Suppressor macrophage (primary cell): ENCODE measurements at places on chromosomes 5 and 9.

DNA sequence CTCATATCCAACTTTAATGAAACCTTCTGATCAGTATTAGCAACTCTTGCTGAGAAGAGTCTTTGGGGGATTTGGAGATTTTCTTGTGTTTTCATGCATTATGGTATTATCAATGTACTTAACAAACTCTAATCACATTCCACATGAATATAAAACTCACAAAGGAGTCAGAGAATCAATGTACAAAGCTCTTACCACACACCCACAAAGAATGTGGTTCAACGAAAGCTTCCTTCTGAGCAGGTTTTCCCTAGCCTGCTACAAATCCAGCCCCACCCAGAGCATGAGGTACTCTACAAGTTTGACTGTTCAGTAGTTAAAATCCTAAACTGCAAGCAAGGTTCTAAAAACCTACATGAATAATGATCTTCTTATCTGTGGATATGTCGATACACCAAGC lies 210.1 kb downstream of the TARS1 start:
- no peak for DNase-seq

DNA sequence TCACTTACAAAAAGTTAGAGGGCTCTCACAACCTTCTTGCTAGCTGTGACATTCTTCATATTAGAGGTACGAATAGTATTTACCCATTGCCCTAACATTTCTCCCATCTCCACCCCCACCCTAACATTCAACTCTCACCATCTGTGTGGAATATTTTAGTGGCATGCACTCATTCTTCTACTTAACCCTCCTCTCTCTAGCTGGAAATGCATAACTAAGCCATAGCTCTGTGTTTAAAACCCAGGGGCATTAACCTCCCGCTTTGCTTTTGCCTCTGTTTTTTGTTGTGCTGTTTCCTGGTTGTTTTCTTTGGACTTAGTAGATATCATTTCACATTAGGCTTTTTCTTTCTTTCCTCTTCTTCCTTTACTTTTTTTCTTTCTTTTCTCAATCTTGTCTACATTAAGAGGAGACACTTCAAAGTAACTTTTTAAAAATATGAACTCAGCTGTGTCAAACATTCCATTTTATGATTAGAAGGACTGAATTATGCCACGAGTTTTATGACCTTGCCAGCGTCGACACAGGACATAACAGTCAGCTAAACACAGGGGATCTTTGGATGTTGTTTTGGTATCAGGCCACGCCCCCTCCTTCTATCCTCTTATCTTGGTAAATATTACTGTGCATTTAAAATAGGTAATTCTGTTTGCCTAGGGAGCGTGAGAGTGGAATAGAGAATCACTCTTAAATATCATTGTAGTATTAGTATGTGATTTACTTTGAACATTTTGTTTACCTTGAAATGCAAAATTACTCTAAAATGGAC lies 236.0 kb downstream of the CD180 start:
- no peak for DNase-seq

DNA sequence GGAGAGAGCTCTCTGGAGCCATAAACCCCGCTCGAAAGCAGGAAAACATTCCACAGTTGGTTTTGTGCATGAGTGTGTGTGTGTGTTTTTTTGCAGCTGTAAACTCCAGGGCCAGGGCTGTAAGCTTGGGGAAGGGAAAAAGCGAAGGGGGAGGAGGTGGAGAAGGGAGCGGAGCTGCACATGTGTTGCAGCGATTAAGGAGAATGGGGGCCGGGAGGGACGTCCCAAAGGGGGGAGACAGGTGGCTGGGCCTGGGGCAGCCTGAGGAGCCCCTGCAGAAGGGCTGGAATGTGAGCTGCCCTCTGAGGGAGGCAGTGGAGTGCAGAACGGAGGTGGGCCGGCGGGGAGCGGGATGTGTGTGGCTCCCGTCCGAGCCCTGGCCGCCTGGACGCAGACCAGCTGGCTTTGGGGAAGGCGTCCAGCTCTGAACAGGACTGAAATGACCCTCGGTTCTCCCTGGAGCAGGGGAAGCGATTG lies 2.7 kb upstream of the MYMK start:
- DNase-seq, result no peak

DNA sequence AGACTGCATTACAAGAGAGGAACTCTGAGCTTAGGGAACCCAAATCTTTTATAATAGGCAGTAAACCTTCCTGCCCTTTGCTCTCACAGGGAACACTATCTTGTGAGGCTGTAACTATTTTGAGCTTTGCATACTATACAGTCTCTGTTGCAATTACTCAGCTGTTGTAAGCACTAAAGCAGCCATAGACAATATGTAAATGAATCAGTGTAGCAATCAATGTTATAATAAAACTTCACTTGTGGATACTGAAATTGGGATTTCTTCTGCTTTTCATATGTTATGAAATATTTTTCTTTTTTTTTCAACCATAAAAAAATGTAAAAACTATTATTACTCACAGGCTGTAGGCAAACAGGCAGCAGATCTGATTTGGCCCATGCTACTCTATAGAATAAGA lies 16.7 kb upstream of the UBQLN1 start:
- peak; percentile 30 for DNase-seq

GRCh38 chr5:175508896-175509295 lies 30.5 kb downstream of the SFXN1 start:
- DNase-seq, result no peak

- DNase-seq, result no peak
These were observed 20.8 kb downstream of the TTC33 start for GRCh38 chr5:40734986-40735385.

DNA sequence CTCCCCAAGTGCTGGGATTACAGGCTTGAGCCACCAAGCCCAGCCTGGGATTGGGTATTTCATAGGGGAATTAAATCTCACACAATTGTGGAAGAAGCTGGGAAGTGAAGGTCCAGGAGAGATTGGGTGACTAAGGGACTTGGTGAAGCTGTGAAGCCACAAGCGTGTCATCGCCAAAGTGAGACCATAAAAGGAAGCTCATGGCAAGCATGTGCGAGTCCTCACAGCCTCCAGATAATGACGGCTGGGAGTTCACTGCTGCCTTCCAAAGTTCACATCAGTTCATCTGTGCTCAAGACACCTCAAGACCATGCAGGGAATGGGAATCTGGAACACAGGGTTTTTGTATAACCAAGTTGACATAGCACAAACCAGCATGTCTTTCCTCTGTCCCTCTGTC lies 210.6 kb downstream of the MARCHF11 start:
- no peak for DNase-seq

- no peak for DNase-seq
These were observed 92.7 kb downstream of the COL5A1 start for GRCh38 chr9:134734270-134734669.

GRCh38 chr9:114478871-114479270 lies 26.4 kb downstream of the WHRN start:
- no peak for DNase-seq

GRCh38 chr9:135341612-135342169 lies 137.9 kb upstream of the PPP1R26 start:
- no peak for DNase-seq

- no peak for DNase-seq
These were observed 1953.1 kb upstream of the CDH6 start for GRCh38 chr5:29240379-29240778.

GRCh38 chr5:111942661-111943401 lies 185.8 kb upstream of the NREP start:
- no peak for DNase-seq

DNA sequence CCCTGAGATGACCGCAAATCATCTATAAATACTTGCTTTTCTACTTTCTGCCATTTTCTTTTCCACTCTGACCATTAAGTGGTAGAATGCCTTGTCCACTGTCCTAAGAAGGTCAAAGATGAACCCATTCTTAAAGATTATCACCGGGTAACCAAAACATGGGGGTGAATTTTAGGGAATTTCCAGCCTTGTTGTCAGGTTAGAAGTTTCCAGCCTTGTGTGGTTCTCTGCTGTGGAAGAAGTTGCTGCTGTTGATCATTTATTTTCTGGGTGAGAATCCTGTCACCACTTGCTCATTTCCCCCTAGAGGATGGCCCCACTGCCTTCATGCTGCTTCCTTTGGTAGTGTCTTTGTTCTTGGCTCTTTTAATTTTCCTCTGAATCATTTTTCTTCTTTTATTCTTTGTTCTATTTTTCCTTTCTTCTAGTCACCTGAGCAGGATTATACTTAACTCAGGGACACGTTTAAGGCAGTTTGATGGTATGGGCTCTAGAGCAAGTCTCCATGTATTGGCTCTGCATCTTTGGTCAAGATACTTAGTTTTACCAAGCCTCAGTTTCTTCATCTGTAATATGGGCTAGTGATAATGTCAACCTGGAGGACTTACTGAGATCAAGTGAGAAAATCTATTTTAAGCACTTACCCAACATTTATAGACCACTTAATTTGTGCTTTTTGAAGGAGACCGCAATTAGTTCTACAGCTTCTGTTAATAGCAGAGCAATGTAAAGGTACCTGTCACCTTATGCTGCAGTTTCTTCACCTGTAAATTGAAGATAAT lies 266.2 kb downstream of the ARHGAP26 start:
- DNase-seq, result no peak

GRCh38 chr5:138754699-138755057 lies 1.5 kb downstream of the CTNNA1 start:
- no peak for DNase-seq

GRCh38 chr5:17042041-17042440 lies 106.0 kb upstream of the MYO10 start:
- no peak for DNase-seq

DNA sequence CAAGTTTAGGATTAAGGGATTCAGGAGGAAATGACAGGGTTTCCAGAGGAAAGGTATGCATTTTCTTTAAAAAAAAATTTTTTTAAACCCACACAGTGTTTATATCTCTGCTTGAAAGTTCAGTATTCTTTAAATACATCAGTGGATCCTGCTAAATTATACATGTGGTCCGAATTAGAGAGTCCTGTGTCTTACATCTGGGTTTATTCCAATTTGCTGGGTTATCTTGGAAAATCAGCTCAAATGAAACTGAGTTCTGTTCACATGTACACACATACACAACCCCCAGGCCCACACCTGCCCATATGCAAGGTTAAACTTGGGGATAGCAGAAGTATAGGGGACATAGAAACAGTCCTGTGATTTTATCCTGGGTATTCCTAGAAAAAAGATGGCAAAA lies 493.7 kb downstream of the ZNF608 start:
- no peak for DNase-seq

DNA sequence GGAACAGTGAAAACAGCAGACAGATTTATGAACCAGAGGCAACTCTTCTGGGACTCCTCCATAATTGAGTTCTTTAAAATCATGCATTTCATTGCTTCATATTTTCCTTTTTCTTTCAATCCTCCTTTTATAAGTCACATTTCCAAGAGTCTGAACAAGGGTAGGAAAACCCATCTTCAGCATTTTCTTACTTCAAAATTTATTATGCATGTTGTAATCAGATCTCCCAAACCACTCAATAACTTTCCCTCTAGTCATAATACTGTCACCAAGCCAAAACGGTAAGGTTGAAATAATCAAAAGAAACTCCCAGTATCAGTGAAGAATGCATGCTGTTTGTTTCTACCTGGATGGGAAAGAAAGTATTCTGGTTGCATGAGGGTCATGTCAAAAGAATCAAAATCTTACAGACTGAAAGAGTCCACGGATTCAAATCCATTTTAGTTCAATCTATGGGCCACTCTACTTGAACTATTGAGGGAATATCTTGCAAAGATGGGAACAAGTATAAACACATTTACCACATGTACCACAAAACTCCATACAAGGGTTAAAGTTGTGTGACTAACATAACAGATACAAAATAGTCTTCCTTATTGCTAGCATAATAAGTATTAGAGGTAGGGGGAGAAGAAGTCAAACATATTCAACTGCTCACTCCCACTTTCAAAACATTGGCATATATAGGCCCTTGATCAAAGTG lies 797.3 kb downstream of the MAT2B start:
- no peak for DNase-seq

GRCh38 chr5:172115541-172115982 lies 72.5 kb downstream of the STK10 start:
- DNase-seq, result peak; percentile 57

DNA sequence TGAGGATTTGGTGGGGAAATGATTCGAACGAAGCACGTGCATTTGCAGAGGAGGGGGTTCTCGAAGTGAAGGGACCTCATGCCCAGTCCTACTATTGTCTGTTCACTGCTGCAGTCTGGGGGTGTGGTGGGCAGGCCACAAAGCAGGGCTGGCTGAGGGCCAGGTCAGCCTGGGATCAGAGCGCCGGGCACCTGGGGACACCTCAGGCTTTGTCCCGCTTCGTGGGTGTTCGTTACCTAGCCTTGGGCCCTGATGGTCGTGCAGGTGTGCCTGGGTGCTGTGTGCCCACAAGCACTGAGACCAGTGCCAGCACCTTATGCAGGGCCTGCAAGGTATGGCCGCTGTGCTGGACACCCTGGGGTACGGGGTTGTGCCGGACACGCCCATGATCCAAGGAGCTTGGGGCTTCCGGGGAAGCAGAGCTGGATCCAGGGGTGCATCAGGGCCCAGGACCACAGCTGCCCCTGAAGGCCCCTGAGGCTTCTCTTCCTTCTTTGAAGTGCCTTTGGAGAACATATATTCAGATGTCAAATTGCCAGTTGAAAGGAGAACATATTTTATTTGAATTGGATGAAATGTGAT lies 80.6 kb downstream of the COL5A1 start:
- DNase-seq, result no peak

DNA sequence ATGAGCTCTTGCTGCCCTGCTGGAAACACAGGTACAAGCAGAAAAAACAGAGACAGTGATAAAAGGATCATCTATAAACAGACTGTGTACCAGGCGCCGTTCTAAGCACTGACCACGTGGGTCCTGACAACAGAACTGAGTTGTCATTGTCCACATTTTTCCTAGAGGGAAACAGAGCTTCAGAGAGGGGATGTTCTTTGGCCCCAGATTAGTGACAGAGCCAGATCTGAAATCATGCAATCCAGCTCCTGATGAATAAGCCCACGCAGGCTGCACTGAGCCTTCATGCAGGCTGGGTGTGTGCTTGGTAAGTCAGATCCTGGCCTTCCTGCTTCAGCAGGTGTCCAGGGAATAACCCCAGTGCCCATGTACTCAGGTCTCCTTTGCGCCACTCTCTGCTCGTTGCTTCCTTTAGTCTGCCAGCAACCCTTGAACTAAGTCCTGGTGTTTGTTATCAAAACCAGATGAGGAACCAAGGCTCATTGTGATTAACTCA lies 22.8 kb upstream of the TCF7 start:
- no peak for DNase-seq

DNA sequence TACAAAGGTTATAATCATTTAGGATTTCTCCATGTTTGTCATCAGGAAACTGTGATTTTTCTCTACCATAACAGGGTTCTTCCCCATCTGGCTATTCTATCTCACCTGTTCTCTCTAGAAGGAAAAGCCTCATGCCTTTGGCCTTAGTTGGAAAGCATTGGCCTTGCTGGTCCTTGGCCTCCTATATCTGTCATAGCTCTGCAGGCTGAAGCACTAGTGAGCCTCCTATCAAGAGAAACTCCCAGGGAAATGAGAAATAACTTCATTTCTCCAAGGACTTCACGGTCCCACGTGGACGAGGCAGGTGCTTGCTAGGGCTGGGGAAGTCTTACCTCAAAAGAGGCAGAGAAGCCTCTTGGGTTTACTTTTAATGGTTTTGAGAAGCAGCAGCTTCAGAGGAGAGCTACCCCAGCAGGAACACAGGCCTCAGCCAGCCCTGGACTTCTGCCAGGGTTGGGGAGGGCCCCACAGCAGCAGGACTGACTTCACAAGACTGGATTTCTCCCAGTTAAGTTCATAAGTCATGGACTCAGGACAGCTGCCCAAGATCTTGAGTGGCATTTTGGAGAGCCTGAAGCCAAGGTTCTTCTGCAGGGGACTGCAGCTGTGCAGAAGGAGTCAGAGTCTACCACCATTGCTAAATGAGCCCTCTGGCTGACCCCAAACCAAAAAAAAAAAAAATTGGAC lies 15.8 kb upstream of the PSAT1 start:
- DNase-seq, result no peak

GRCh38 chr5:166982226-166982625 lies 1309.2 kb upstream of the WWC1 start:
- DNase-seq, result no peak

- DNase-seq, result no peak
These were observed 434.5 kb upstream of the TRPC7 start for GRCh38 chr5:136799806-136800372.
